ENCODE measurements at places on chromosomes 7 and 10. TPM values are rescaled to one million over a fixed set of nuclear protein-coding genes. Genes with fewer than 3 reads are reported as not detected.
A peak's percentile ranks its signal among the peaks of the same experiment; 100 is the strongest.

The CABCOCO1 gene
- total RNA-seq: 9.1 TPM

DNA sequence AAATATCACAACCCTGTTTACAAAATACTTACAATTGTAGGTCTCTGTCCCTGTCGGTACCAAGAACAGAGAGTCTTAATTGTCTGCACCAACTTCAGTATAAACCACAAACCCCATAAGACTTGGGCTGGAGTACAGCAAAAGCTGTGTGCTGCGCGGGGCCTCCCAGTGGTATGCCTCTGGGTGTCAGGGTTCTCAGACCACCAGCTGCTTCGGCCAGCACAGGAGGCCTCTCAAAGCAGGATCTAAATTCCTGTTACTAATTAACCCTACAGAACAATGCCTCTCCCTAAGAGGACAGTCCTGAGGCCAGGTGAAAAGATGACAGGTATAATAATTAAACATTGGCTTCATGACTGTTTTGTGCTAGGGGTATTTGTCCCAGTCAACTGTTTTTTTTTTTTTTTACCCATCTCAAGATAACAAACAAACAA is 957 bp upstream of the SVIL start:
- DNase-seq: peak; percentile 40

- no peak for DNase-seq
These were observed 13.5 kb downstream of the HERPUD2 start for GRCh38 chr7:35681231-35682029.

- DNase-seq: peak; percentile 57
These were observed 48.4 kb downstream of the SHH start for GRCh38 chr7:155763691-155764437.

DNA sequence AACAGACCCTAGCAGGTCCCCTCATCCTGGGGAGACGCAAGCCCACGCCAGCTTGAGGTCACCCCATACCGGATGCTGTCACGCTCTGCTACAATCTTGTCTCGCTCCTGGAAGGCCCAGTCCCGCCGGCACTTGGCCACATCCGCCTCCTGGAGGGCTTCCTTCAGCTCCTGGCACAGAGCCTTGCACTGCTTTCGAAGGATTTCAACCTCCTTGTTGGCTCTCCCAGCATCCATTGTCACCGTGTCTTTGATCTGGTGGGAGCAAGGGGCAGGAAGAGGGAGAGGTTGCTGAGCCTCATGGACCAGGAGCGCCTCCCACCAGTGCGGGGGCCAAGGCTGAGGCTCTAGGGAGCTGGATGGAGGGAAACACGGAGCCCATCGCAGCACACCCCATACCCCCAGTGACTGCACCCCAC is 90.9 kb downstream of the DLG5 start:
- DNase-seq: no peak

DNA sequence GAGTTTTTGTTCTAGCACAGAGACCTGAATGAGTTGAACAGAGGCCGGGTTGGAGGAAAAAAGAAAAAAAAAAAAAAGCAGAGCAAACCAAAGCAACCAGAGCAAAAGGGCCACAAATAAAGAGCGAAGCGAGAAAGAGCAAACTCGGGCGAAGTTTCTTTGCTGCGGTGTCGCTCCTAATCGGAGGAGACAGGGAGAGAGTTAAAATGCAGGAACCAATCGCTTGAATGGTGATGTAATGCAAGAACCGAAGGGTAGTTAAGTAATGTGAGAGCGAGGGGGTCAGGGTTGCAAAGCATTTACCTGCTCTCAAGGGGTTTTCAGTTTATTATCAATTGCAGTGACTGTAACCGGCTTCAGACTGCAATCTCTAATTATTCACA is 271.7 kb downstream of the TRIL start:
- peak; percentile 81 for DNase-seq

The ZP3 gene
- total RNA-seq: not detected

DNA sequence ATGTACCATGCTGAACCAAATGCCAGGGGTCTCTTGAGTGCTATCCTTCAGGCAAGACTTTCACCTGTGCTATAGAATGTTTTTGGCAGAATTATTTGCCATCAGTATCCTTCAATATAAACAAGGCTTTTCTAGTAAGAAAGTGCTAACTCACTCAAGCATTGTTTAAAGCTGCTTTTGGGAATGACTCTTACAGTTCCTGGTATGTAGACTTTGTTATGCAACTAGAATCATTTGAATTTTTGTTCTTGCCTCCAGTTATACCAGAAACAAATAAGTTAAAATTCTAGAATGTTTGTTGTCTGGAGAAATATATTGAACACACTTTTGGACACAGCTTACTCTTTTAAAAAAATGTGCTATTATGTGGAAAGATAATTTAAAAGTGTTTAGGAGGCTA is 39.5 kb upstream of the RTKN2 start:
- no peak for DNase-seq

The TMEM176A gene
- 68.1 TPM for total RNA-seq

The GBX1 gene
- total RNA-seq: not detected

GRCh38 chr10:51567271-51567670 is 132.1 kb downstream of the CSTF2T start:
- no peak for DNase-seq
